ENCODE measurements at places on chromosomes 4 and X.
A peak's percentile ranks its signal among the peaks of the same experiment; 100 is the strongest.

- no peak for DNase-seq
These were observed 28.5 kb downstream of the MOB1B start for GRCh38 chr4:70930530-70931256.

DNA sequence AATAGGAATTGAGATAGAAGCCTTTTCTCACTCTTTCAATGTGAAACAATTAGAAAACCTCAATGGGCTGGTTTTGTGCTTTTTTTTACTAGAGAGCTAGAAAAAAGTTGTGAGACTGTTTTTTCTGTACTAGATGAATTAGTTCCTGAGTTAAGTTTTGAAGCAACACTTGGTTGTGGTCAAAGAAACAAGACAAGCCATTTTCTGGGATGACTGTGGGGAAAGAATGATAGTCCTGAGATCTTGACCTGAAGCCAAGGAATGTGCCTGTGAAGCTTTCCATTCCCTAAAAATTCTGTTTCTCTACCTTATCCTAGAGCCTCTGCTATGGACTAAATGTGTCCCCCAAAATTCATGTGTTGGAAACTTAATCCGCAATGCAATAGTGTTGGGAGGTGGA lies 157.8 kb upstream of the TLL1 start:
- DNase-seq: no peak

DNA sequence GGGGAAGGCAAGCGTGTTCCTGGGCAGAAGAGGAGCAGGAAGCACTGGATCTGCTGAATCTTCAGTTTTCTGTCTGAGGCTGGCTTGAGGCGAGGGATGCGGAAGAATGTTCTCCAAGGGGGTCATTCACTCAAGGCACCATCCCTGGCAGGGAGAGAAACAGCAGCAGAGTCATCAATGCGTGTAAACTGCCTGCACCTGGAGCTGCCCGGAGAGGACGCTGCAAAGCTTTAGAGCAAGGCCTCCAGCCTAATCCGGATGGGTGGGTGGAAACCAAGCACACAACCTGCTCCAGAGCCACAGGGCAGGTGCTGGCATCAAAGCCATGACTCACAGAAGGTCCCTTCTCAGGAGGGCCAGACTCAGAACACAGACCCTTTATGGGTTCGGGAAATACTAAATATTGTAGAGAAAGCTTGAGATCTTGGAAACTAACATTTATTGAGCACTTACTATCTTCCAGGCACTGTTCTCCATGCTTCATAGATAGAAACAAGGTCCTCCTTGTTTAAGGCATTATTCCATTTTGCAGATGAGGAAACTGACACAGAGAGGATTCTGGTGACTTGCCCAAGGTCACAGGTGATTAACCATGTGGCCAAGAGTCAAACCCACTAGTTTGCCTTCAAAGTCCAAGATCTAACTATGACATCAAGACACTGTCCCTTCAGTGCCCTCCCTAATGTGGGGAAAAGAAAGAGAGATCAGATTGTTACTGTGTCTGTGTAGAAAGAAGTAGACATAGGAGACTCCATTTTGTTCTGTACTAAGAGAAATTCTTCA lies 7.7 kb downstream of the PROM1 start:
- no peak for DNase-seq

GRCh38 chrX:136015016-136015415 lies 29.8 kb downstream of the SLC9A6 start:
- DNase-seq: no peak

GRCh38 chr4:12993923-12994322 lies 490.2 kb downstream of the RAB28 start:
- DNase-seq: no peak

- no peak for DNase-seq
These were observed 121.1 kb upstream of the NDST4 start for GRCh38 chr4:115234405-115235093.

DNA sequence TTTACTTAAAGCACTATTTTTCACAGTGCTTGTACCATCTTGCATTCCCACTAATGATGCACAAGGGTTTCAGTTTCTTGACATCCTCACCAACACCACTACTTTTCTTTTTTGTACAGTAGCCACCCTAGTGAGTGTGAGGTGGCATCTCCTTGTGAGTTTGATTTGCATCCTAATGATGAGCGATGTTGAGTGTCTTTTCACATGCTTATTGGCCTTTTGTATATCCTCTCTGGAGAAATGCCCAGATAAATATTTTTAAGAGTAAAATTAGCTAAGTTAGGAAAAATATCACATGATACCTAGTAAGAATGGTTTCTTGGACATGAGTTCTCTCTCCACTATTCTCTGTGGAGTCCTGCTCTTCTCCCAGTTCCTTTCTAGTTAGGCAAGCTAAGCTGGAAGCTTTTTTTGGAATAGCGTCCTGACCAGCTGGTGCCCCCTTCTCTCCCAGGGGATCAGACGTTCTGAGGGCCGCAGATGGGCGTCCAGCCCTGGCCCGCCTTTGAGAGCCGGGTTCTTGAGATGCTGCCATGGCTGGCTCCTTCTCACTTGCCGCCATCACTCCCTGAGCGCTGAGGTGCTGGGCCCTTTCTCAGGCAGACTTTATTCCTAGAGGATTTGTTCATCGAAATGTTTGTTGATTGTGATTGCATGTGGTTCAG lies 132.1 kb downstream of the ARHGAP10 start:
- DNase-seq: peak; percentile 34

DNA sequence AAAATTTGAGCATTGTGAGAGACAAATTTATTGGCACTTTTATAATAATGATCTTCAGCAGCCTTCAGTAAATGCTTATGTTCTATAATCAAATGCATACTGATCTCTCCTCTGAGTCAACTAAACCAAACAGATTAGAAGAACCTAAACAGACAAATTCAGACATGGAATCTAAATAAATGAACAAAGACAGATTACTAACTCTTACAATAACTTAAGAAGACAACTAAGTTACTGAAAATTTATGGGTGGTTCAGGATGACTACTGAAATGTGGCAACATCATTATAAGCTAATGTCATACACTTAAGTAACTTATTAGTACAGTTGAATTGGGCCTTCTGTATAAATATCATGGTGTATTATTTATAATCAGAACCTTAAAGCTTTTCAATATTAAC lies 127.3 kb downstream of the NEK1 start:
- no peak for DNase-seq

GRCh38 chrX:47366041-47366722 lies 4.2 kb upstream of the ZNF157 start:
- peak; percentile 71 for DNase-seq

DNA sequence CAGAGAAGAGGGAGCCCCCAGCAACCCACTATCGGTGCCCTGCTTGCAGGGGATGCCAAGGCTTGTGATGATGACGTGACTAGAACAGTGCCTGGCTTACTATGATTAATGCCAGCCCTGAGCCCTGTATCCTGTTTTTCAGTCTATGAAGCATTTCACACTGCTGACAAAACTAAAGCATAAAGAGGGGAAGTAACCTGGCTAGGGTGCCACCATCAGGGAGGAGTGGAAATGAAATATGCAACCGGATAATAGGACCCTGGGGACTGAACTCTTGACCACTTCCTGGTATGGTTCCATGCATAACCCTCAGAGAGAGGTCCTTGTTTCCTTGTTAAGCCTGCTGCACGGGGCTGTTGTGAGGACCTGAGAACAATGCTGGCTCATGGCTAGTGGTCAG lies 50.3 kb downstream of the MED28 start:
- DNase-seq: no peak

DNA sequence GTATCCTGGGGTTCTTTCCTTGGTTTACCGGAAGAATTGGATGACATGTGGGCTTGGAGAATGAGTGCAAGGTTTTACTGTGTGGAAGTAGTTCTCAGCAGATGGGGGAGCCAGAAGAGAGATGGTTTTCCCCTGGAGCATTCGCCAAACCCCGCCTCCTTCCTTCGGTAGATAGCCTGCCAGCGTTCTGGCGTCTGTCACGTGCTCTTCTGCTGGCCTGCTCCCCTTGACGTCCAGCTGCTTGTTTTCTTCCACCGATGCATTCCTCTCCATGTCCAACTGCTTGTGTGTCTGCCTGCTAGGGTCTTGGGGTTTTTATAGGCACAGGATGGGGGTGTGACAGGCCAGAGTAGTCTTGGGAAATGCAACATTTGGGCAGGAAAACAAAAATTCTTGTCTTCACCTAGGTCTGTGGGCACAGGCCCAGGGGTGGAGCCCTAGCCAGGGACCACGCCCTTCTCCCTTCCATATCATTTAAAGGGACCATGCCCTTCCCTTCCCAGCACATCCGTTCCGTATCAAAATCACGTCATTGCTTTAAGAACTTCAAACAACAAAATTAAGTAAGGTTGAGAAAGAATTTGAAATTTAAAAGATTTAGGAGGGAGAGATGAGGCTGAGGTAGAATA lies 538.7 kb upstream of the SMIM31 start:
- no peak for DNase-seq

GRCh38 chrX:129997086-129997485 lies 14.7 kb downstream of the BCORL1 start:
- no peak for DNase-seq

DNA sequence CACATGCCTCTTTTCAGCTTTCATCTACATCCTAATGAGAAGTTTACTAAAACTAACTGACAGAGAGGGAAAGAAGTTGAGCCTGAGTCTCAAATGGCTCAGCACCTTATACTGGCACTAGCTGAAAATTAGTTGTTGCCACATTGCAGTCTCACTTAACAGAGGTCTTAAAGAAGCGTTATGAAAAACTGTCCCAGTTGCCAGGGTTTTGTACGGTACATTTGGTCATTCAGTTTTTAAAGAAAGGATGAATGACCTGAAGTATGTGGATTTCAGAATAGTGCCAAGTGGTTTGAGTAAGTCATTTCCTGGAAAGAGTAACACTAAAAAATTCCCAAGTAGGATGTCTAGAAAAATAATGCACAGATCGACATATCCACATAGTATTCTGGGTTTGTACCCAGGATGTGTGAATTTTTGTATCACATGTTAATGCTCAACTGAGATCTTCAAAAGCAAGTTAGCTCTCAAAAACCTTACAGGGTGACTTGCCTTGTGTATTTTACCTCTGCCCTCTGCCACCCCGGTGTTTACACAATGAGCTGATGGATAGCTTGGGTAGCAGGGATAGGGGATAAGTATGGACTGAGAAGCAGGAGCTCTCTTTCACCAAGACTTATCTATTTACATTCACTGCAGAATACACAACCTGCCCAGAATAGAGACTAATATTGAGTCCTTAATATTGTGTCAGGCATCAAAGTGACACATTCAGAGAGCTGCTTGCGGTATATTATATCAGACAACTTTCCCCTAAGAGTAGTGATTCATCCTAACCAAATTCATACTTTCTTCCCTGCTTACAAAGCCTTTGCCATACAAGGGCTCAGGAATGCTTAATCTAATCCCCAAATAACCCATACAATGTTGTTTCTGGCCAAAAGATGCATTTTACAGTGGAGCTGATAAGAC lies 1075.7 kb upstream of the PABPC4L start:
- no peak for DNase-seq

DNA sequence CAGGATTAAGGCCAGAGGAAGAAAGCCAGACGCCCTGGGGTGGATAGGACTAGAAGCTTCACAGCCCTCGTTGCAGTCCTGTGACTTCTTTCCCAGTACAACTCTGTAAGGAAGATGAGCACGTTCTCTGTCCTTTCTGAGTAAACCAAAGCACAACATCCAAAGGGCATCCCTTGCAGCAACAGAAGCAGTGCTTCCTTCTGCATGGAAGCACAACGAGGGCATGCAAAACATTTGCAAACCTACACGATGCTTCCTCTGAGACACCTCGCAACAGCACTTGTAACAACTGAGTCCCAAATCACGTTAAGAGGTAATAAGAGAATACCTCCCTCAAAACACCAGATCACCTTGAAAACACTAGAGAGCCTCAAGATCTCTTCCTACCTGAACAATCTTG lies 335.7 kb upstream of the RASGEF1B start:
- no peak for DNase-seq

DNA sequence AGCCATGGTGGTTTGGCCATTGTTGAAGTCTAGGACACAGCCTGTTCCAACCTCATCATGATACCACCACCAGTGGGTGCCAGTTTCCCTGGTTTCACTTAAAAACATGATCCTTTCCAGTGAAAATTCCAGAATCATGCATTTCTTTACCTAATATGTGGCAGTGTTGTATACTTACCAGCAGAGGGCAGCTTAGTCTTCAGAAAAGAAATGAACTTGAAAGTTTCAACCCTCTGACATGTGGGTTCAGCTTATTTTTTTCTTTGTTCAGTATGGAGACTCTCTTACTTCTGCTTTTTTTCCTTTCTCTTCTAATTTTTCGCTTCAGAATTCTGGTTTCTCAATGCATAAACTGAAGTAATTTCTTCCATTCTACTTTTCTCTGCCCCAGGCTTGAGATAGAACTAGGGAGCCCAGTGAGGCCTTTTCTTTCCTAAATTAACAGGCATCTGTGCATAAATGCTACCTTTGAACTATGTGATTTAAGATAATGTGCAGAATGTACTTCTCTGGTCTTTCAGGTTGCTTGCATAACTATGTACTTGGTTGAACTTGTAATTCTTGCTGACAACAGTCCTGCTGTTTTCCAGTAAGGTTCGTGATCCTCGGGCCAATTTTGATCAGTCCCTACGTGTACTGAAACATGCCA lies 10.7 kb downstream of the LIAS start:
- peak; percentile 61 for DNase-seq

- no peak for DNase-seq
These were observed 12.5 kb downstream of the HPF1 start for GRCh38 chr4:169745291-169745690.

DNA sequence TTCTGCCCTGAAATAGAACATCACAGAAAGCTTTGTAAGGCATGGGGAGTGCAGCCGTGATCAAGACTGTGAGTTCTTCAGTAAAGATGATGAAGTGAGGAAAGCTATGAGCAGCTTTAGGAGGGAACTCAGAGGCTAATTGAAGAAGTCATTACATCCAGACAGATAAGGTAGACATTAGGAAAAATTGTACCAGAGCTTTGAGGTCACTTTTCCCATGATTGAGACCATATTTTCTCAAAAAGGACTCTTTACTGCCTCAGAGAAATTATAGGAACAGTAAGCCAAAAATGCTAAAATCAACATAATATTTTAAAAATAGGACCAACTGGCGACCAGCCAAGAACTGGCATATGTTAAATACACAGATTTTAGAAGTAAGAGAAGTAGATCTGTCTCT lies 11.2 kb downstream of the CHST7 start:
- DNase-seq: no peak

GRCh38 chrX:12962041-12962504 lies 12.8 kb upstream of the TMSB4X start:
- no peak for DNase-seq

Measured in femur (tissue), 1 donor.